ENCODE measurements at places on chromosomes 16 and 17. TPM values are rescaled to one million over a fixed set of nuclear protein-coding genes. Genes with fewer than 3 reads are reported as not detected.

Gene KCNH6
- 0.03 TPM for total RNA-seq

Gene LHX1
- not detected for total RNA-seq

Gene CSH2
- total RNA-seq = not detected

Gene KRT39
- not detected for total RNA-seq

Gene ZSCAN32
- 19.3 TPM for total RNA-seq

Gene CACNA1G
- total RNA-seq = 1.6 TPM

Gene KRT36
- total RNA-seq = not detected

Gene CDH16
- not detected for total RNA-seq

Gene ADAMTS18
- total RNA-seq = 0.59 TPM

Measured in neural progenitor cell (in vitro differentiated cells).